ENCODE measurements at places on chromosomes 16 and 17.

- DNase-seq = no peak
These were observed 7.0 kb upstream of the KANSL1 start for GRCh38 chr17:46200197-46200596.

GRCh38 chr16:54326266-54326662 is 39.7 kb upstream of the IRX3 start:
- no peak for DNase-seq

- DNase-seq = no peak
These were observed 61.0 kb downstream of the SMPD3 start for GRCh38 chr16:68387301-68387700.

GRCh38 chr17:5902181-5903140 is 167.7 kb upstream of the WSCD1 start:
- DNase-seq = no peak

DNA sequence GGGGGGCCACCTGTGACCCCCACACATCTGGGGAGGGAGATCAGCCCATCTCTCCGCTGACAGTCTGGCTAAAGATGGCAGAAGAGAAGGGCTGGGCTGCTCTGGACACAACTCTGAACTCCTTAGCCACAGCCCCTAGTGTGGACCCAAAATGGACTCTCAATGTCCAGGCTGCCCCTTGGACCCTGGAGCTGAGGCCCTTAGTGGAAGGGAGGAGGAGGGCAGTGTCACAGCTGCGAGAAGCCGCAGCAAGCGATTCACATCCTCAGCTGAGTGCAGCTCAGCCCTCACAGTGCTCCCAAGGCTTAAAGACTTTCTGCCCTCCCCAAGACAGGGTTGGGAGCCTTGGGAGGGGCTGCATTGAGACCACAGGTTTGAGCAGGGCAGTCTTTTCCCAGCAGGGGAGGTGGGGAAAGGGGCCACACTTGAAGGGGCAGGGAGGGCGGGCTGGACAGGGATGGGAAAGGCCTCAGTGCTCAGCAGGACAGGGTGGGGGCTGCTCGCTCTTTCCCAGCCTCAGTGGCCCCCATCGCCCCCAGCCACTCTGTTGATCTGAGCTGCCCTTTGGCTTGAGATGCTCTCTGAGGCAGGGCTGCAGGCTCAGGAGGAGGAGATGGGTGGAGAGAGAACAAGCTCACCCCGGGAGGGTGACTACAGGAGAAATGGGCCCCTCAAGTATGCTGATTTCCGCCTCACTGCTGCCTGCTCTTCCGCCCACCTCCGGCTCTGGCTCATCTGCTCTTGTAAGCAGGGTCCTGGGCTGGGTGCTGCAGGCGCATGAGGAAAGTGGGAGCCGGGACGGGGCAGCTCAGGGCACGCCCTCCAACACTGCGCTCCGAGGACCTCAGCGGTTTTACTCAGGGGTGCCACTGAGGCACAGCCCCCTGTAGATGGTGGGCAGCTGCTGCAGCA is 50.9 kb upstream of the MTSS2 start:
- DNase-seq = no peak

DNA sequence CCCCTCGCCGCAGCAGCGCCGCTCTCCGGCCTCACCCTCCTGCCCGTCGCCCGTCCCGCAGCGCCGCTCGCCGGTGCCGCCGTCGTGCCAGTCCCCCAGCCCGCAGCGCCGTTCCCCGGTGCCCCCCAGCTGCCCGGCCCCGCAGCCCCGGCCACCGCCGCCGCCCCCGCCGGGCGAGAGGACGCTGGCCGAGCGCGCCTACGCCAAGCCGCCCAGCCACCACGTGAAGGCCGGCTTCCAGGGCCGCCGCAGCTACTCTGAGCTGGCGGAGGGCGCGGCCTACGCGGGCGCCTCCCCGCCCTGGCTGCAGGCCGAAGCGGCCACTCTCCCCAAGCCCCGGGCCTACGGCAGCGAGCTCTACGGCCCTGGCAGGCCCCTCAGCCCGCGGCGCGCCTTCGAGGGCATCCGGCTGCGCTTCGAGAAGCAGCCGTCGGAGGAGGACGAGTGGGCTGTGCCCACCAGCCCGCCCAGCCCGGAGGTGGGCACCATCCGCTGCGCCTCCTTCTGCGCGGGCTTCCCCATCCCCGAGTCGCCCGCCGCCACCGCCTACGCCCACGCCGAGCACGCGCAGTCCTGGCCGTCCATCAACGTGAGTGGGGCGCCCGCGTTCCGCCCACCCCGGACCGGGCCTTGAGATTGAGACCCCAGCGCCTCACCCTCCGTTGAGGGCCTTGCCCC is 15.0 kb downstream of the TBKBP1 start:
- DNase-seq = no peak

- no peak for DNase-seq
These were observed 8.6 kb downstream of the SCNN1B start for GRCh38 chr16:23310744-23311143.

GRCh38 chr16:81740169-81740568 is 38.9 kb upstream of the PLCG2 start:
- no peak for DNase-seq

DNA sequence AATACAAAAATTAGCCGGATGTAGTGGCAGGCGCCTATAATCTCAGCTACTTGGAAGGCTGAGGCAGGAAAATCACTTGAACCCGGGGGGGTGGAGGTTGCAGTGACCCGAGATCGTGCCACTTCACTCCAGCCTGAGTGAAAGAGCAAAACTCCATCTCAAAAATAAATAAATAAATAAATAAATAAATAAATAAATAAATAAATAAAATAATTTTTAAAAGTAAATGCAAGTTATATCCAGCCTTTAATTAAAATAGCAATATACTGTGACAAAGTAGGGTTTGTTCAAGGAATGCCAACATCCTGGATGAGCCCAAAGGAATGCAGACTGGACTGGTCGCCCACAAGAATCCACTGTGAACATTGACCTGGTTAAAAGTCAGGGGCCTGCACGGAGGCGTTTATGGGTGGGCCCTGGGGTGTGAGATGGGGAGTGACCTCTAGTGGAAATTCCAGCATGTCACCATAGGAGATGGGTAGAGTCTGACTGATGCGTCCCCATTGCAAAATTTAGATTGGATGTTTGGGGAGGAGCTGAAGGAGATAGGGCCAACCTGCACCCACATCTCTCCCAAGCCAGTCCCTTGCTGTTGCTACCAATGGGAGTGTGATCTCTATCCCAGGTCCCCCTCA is 9.7 kb upstream of the PIK3R5 start:
- no peak for DNase-seq
